NCI-H460 (cell line): ENCODE measurements at places on chromosomes 2 and 18.
A peak's percentile ranks its signal among the peaks of the same experiment; 100 is the strongest.

DNA sequence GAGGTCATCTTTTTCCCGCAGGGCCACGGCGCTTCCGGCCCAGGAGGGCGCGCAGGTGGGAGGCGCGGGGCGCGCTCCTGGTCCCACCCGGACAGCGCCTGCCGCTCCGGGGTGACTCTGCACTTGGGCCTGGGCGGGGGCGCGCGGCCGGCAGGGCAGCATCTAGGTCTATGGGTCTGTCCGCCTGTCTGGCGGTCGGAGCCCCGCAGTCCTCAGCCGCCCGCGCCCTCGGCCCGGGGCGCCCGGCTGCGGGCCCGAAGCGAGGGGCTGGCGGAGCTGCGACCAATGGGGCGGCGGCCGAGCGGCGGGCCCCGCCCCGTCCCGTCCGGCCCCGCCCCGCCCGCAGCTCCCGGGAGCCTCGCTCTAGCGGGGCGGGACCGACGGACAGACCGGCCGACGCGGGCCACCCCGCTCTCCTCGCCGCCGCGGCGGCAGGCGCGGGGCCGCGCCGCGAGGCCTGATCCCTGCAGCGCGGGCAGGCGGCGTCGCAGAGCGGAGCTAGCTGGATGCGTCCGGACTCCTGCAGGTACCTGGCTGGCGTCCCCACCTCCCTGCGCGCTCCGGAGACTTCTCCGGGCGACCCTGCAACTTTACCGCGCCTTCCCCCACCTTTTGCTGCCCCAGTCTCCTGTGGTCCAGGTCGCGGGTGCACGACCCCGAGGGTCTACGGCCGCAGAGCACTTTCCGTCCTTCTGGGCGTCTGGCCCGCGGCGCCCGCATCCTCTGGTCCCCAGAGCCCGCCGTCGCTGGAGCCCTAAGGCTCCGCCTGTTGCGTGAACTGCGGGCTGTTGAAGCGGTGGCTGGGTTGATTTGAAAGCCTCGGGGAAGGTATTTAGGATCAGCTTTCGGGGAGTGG lies at the start of gene KCNS3:
Gene KCNS3, plus strand, starts transcription at position 387 of the 856 bp plus-strand sequence. CDS start 52,342 bp downstream, outside the sequence.
- peak; percentile 30 for DNase-seq

- no peak for DNase-seq
Observed at GRCh38 chr2:218734190-218734975, 23.7 kb downstream of the TTLL4 start.

DNA sequence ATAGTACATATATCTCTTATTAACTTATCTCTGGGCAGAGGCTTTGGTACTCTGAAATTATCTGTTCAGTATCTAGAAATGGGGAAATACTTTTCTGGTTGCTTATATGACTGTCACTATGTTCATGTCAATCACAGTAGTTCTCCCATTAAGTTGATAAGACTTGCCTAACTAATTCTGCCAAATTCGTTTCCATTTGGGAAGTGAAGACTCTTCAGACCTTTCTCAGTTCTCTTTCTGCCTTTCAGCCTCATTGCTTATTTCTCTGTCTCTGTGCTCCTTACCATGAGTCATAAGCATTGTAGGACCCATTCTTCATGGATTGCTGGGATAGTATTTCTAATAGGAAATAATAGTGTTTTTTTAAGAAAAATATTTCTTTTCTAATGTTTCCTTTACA lies 113.5 kb downstream of the PHLPP1 start:
- DNase-seq, result no peak

- DNase-seq, result no peak
Observed at GRCh38 chr2:1234731-1235308, 178.4 kb upstream of the TPO start.

DNA sequence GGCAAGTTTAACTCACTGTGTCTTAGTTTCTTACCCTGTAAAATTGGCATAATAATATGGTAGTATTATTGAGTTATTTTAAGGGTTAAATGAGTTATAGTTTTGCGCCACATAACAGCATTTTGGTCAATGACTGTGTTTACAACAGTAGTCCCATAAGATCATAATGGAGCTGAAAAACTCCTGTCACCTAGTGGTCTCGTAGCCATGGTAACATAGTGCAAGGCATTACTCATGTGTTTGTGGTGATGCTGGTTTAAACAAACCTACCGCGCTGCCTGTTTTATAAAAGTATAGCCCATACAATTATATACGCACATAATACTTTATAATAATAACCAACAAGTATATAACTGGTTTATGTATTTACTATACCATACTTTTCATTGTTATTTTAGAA lies 15.8 kb downstream of the UNC80 start:
- no peak for DNase-seq

DNA sequence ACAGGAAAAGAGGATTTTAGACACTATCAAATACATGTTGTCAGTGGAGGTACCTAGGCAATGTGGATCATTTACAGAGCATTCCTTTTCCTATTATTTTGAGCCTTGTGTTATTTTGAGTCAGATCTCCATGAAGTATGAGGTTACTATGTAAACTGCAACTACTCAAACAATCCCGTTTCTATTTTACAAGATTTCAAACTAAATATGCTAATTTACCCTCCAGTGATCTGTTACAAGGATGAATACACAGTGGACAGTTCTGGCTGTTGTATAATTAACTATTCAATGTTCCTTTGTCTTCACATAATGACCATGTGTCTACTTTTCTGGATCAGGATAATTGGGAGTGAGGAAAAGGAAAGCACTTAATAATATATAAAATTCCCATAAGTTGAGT lies 4.6 kb downstream of the HOXD1 start:
- DNase-seq, result no peak

DNA sequence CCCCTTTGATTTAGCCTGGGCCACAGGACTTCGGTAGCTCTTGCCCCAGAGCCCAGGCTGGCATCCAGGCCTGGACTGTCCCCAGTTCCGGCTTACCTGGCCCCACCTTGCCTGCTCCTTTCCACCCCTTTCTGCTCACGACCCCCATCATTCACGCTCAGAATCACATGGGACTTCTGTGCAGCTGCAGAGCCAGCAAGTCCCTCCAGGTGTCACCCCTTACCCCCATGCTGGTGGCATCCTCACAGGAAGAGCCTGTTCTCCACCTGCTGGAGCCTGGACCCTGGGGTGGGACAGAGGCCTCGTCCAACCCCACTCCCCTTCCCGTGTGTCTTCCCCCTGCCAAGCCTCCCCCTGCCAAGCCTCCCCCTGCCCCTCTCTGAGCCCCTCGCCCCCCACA lies 7.9 kb upstream of the KCNIP3 start:
- no peak for DNase-seq
